ENCODE measurements at places on chromosomes 13 and 19. TPM values are rescaled to one million over a fixed set of nuclear protein-coding genes. Genes with fewer than 3 reads are reported as not detected.
A peak's percentile ranks its signal among the peaks of the same experiment; 100 is the strongest.

GRCh38 chr19:40739030-40739839 is 11.0 kb downstream of the ACTMAP start:
- no peak overlapping the region for H3K4me3 ChIP-seq
- H3K36me3 ChIP-seq: peaks cover 22% of the 10 kb centered on the region
- no peak for DNase-seq
- H3K27ac ChIP-seq: no peak overlapping the region

DNA sequence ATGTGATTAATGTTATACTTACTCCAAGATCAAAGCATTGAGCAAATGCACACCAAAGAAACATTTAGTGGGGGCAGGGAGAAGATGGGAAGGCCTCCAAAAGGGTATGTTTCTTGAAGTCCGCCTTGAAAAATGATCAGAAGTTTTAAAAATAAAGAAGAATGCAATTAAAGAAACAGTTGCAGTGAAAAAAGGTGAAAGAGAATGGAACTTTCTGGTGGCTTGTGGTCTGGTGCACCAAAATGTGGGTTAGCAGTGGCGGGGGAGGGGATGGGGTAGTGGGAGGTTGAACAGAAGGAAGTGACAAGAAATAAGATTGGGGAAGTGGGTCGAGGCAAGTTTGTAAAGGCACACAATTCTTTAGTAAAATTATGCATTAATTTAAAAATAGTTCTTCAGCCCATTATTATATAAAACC is 2.5 kb downstream of the LCP1 start:
- peaks cover 58% of the 10 kb centered on the region for H3K36me3 ChIP-seq
- H3K27ac ChIP-seq: peak overlapping the region; percentile 98
- H3K4me3 ChIP-seq: peak overlapping the region; percentile 97
- H3K4me1 ChIP-seq: peaks cover 62% of the 10 kb centered on the region
- H3K27me3 ChIP-seq: no peaks in the 10 kb centered on the region
- peak; percentile 88 for DNase-seq

DNA sequence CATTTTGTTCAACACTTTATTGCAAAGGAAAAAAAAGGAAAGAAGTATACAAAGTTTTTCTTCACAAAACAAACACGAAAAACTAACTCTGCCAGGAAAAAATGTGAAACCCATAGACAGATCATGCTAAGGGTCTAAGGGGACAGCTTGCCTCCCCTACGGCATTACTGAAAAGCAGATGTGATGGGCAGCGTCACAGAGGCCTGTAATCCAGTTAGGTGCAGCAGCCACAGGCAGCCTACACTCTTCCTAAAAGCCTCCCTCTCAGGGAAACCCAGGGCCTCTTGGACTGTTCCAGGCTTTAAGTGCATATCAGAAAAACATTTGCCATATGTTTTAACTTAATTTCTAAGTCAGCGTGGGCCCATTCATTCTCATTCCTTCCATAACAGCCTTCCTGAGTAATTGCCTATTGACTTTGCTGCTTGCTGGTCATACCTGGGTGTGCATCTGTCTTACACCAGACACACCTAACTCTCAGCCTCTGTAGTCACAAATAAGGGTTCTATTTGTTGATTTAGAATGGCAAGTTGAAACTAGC is 135.7 kb upstream of the SERP2 start:
- no peak overlapping the region for H3K27ac ChIP-seq
- peaks cover 7% of the 10 kb centered on the region for H3K27me3 ChIP-seq
- peaks cover 11% of the 10 kb centered on the region for H3K4me1 ChIP-seq
- DNase-seq: no peak
- no peak overlapping the region for H3K4me3 ChIP-seq
- no peaks in the 10 kb centered on the region for H3K36me3 ChIP-seq

GRCh38 chr13:30156826-30157615 is 150.3 kb downstream of the KATNAL1 start:
- no peak overlapping the region for H3K27ac ChIP-seq
- DNase-seq: no peak
- peaks cover 56% of the 10 kb centered on the region for H3K4me1 ChIP-seq
- H3K27me3 ChIP-seq: no peaks in the 10 kb centered on the region
- no peaks in the 10 kb centered on the region for H3K36me3 ChIP-seq

DNA sequence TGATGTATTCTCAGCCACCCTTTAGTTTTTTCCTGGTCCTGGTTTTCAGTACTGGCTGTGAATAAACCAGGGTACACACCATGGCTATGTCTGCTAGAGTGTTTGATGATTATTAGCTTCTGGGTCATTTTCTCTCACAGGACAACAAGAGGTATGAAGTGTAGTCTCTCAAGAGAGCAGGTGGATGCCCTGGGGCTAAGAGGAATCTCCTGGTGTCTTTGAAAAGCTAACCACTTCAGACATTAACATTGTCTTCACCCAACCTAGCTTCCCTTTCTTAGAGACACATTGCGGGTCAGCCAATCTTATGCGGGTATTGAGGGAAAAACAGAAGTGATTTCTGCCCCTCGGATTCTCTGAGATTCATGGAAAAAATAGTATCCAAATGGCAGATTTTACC is 1.6 kb downstream of the ZNF730 start:
- H3K27me3 ChIP-seq: peaks cover 15% of the 10 kb centered on the region
- DNase-seq: no peak
- H3K4me3 ChIP-seq: no peak overlapping the region
- peaks cover 6% of the 10 kb centered on the region for H3K4me1 ChIP-seq

CEACAM7 gene
- total RNA-seq: not detected

DNA sequence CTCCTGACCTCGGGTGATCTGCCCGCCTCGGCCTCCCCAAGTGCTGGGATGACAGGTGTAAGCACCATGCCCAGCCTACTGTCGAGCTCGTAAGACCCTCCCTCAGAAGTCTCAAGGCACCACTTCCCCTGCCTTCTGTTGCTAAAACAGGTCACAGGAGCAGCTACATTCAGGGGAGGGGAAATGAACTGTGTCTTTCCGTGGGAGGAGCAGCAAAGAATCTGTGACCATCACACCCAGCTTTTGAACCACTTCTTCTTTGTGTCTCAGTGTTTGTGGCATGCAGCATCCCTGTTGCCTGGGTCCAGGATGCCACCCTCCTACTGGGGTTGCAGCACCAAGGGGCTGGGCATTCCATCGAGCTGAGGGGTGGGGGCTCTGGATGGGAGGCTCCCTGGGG is 7.7 kb upstream of the CSNK1G2 start:
- peaks cover 19% of the 10 kb centered on the region for H3K4me1 ChIP-seq
- no peak overlapping the region for H3K4me3 ChIP-seq
- no peak for DNase-seq
- peaks cover 3% of the 10 kb centered on the region for H3K36me3 ChIP-seq
- H3K27ac ChIP-seq: no peak overlapping the region

DNA sequence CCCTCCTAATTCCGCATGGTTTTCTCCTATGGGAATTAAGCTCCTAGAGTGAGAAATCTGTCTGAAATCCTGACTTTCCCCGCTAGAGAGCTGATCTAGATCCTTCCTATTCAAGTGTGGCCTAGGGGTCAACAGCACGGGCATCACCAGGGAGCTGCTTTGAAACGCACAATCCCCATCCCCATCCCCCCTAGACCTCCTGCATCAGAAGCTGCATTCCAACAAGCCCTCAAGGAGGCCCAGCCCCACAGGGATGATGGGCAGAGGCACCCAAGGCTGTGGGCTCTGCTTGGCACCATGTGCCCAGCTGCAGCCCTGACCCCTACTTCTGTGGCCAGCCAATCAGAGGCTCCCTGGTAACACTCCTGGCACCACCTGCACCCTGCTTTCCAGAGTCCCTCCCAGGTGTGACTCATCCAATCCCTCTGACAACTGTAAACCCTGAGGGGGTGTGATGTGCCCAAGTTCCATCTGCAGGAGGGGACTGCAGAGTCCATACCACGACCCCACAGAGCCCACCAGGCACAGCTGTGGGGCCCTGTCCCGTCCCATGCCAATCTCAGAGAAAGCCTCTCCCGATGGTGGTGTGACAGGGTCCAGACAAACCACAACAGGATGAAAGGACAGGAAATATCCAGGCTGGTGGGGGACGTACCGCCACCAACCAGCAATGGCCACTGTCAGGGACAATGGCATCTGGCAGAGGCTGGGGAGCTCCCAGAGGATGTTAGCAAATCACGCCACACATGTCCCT is 19.8 kb upstream of the SLC35E1 start:
- no peak overlapping the region for H3K4me3 ChIP-seq
- peaks cover 82% of the 10 kb centered on the region for H3K4me1 ChIP-seq
- no peak for DNase-seq
- H3K36me3 ChIP-seq: peaks cover 2% of the 10 kb centered on the region

- no peaks in the 10 kb centered on the region for H3K27me3 ChIP-seq
- H3K27ac ChIP-seq: no peak overlapping the region
- peaks cover 4% of the 10 kb centered on the region for H3K36me3 ChIP-seq
- DNase-seq: no peak
- H3K4me3 ChIP-seq: no peak overlapping the region
- H3K4me1 ChIP-seq: peaks cover 51% of the 10 kb centered on the region
Observed at GRCh38 chr19:13983213-13983889, 22.8 kb downstream of the RFX1 start.

Data from activated CD4-positive, alpha-beta T cell treated with anti-CD3 and anti-CD28 coated beads for 36 hours (primary cell).